ENCODE measurements at places on chromosomes 7 and 10. TPM values are rescaled to one million over a fixed set of nuclear protein-coding genes. Genes with fewer than 3 reads are reported as not detected.

Gene ANXA8L1
- total RNA-seq: 0.42 TPM

GRCh38 chr10:133267829-133268228 lies 8.8 kb downstream of the ADAM8 start:
- peak; percentile 82 for DNase-seq

DNA sequence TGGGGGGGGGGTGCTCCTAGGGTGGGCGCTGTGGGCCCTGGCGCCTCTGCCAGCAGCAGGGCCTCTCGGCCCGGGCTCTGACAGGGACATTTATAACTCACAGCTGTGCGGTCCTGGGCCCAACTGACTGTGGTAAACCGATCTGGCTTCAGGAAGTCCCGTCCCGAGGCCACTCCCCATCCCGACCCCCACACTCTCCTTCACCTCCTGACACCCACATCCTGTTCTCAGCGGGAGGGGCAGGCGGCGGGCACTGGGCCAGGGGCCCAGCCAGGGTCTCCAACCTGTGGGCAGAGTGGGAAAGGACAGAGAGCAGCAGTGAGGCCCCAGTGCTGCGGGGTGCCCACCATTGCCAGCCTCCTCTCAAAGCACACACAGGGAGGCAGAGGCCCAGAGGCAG lies 69.1 kb downstream of the ZMIZ1 start:
- peak; percentile 87 for DNase-seq

- no peak for DNase-seq
Measured at GRCh38 chr7:5774136-5774535, 7.3 kb downstream of the RNF216 start.

Gene TEX36
- total RNA-seq: not detected

DNA sequence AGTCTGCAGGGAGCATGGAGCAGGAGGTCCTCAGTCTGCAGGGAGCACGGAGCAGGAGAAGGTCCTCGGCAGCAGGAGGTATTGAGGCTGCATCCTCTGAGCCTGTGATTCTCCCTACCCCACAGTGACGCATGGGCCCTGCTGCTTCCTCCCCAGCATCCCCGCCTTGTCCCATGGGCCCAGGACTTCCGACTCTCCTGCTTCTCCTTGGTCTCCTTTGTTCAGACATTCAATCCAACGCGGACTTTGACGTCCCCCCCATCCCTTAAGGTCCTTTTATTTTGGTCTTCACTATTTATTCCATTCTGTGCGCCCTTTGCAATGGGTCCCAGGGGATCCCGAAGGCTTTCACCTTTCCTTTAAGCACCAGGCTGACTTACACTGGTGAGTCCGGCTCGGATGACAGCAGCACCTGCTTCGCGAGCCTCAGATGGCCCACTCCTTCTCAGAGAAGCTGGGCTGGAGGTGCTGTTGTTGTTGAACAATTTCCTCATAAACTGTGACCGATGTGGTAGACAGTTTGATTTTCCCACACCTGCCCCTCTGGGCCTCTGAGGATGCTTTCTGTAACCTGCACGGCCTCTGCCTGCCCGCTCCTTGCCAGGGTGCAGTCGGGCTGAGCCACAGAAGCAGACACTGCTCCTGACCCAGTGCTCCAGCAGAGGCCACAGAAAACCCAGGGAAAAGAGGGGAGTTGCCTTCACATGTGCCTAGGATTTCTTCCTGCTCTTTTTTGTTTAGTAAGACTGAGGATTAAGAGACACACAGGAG lies 407.2 kb upstream of the SHH start:
- DNase-seq: no peak

DNA sequence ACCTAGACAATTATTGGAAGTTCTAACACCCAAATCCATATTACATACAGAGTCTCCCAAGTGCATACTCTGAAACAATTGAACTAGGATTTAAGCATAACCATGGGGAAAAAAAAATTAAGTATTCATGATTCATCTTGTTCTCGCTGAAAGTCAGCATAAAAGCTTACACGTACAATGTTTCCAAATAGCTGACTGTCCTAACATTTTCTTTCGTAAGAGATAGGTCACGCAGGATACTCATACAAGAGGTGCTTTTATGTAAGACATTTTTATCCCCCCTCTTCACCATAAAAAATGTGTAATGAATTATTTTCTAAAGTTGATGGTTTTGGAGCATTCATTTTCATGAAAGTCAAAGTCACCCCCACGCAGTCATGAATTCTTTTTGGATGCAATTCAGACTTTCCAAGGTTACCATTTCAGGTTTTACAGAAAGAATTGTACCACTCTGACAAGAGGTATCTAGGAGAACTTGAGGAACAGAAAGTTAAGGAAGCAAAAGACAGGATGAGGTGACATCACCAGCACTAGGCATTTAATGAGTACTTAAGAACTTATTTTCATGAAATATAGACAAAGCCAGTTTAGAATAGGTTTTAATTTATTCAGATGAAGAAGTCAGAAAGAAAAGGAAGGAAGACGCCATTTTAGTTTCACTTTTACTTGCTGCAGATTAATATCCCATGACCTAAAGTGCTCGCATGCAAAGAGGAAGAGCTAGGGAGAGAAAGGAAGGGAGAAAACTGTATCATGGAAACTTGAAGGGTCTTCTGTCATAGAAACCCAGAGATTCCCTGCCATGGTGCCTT lies 55.8 kb downstream of the TMEM26 start:
- no peak for DNase-seq

GRCh38 chr7:30965372-30965771 lies 1.6 kb downstream of the GHRHR start:
- no peak for DNase-seq

DNA sequence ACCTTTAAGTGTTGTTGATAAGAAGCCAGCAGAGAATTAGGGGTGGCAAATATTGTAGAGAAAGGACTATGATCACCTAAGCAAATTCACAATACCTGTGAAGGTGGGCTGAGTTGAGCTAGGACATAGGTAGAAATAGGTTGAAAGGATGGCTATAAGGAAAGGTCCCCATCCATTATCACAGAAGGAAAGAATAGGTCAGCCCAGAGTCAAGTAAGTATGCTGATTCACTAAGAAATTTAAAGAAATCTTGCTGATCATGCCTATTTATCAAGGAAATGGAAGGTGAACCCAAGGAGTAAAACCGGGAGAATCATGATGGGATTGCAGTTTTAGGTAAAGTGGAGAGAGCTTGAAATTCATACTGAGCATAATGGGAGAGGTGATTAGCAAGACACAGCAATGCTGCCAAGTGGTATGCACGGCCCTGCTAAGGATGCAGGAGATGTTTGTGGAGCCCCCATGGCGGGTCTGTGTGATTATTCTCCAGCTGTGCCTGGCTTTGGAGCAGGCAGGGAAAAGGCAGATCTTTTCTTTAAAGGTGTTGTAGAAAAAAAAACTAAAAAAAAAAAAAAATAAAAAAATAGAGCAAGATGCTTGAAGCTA lies 399.4 kb downstream of the PLXDC2 start:
- DNase-seq: no peak

GRCh38 chr7:35805876-35806275 lies 5.0 kb downstream of the SEPTIN7 start:
- DNase-seq: no peak

DNA sequence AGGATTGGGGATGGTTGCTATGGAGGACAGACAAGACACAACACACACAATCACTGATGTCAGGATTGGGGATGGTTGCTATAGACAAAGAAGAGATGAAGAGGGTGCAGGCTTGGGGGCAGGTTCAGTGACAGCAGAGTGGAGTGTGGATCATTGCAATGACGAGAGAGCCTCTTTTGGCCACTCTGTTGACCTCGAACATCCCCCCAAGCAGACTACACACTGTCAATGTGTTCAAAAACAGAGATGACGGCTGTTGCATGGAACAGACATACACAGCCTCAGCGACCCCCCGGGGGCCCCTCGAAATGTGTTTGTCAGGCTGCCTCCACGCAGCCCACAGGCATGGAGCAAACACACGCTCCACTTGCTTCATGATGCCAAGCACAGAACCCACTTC lies 133.0 kb downstream of the PTPRN2 start:
- DNase-seq: peak; percentile 52

- no peak for DNase-seq
Measured at GRCh38 chr7:105011831-105012502, 2.0 kb upstream of the KMT2E start.

Gene NKX1-2
- not detected for total RNA-seq

DNA sequence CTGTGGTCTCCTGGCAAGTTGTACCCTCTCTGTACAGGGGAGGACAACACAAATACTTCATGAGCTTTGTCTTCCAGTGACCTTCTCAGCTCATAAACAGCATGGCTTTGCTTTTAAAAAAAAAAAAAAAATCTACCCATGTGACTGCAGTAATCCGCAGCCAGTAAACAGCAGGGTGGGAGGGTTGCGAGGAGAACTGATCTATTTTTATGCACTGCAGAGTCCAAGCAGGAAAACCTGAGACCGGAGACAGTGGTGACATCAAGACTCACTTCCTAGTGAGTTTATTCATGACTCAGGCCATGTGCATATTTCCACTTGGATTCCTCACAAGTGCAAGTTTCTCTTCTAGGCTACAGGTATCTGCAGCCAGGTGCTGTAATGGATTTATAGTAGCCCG lies 127.9 kb downstream of the NRF1 start:
- DNase-seq: no peak

Gene EBF3
- not detected for total RNA-seq

GRCh38 chr10:78559661-78560340 lies 509.0 kb upstream of the ZMIZ1 start:
- DNase-seq: no peak

DNA sequence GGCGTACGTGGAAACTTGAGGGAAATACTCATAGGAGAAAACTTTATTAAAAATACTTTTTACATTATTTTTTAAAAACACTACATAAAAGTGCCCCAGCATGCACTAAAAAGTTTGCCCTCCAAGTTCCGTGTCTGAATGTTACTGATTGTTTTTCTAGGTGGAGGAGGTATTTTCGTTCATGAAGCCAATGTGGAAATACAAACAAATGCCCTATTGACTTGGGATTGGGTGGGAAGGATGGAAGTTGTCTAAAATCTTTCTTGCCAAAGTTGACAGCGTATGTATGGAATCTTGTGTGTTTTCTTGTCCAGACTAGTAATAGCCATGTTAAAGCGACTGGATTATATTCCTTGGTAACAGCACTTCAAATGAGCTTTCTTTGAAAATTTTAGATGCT lies 1.2 kb downstream of the PROSER2 start:
- no peak for DNase-seq

- DNase-seq: no peak
Measured at GRCh38 chr10:5254488-5254887, 57.9 kb downstream of the AKR1C4 start.

DNA sequence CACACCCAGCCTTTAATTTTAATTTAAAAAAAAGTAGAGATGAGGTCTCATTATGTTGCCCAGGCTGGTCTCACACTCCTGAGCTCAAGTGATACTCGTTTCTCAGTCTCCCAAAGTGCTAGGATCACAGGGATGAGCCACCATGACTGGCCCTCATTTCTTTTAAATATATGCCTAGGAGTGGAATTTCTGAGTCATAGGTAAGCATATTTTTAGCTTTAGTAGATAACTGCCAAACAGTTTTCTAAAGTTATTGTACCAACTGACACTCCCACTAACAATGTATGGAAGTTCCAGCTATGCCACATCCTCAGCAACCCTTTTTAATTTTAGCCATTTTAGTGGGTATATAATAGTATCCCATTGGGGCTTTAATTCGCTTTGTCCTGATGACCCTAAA lies 13.8 kb upstream of the PPIF start:
- DNase-seq: no peak

Gene TMEM225B
- total RNA-seq: not detected

Gene C7orf57
- not detected for total RNA-seq

GRCh38 chr10:122861711-122862161 lies 16.1 kb upstream of the CUZD1 start:
- DNase-seq: no peak

DNA sequence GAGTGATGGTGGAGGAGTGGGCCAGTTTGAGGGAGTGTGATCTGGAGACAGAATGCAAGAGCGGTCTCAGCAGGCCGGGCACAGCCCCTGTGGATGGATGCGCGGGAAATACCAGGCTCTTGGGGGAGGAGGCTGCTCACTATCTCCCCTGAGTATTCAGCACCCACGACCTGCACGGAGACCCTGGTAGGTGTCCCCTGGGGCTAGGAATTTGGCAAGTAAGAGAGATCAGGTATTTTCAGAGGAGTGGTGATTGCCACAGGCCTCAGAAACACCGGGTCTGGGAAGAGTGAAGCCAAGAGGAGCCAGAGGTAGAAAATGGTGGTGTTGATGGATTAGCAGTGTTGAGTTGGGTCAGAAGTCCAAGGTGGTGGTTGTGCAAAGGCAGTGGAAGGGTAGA lies 426.3 kb downstream of the PAXIP1 start:
- DNase-seq: no peak

- DNase-seq: no peak
Measured at GRCh38 chr10:16964576-16965343, 147.5 kb upstream of the RSU1 start.

- DNase-seq: no peak
Measured at GRCh38 chr7:81780914-81781693, 11.3 kb upstream of the HGF start.

GRCh38 chr10:114780577-114781184 lies 40.9 kb upstream of the FHIP2A start:
- no peak for DNase-seq

DNA sequence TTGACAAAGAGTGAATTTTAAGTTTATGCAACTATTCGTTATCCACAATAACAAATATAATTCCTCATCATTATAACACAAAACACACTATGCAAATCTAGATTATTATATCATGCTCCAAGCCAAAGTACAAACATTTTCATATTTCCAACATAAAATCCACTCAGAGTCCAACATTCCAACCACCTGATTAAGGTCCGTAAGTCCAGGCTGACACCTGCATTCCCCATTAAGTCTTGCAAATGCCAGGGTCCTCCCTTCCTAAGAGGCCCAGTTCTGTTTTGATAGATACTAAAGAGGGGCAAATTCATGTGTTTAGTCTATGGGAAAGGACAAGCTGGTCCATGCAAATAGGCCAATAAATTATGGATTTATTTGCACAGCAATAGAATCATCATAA lies 206.1 kb downstream of the POU6F2 start:
- DNase-seq: no peak

DNA sequence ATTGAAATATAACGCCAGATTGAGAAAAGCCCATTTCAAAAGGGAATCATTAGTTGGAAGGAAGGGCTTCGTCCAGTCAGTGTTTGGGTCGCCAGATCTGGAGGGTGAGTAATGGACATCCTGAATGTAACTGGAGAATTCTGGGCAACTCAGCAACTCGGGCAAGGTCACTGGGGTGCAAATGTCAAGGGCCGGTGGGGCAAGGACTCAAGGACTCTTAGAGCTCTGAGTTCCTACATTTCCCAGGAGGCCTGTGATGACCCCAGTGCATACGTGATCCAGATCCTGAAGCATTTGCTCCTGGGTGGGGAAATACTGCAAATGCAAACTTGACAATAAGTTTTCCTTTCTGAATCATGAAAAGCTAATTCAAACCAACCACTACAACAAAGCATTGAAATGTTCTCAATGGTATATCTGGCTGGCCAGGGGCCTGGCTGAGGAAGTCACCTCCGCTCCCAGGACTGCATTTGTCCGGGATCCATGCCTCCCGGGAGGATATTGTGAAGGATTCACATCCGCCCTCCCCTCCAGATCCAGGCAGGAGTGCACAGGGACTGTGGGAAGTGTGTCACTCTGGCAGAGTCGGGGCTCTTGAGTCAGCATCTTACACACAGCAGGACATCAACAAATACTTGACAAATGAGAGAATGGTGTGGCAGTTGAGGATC lies 164.0 kb downstream of the FANK1 start:
- DNase-seq: no peak

Gene PRLHR
- not detected for total RNA-seq
